Effector memory CD4-positive, alpha-beta T cell (primary cell): ENCODE measurements at places on chromosomes 2 and 18.

DNA sequence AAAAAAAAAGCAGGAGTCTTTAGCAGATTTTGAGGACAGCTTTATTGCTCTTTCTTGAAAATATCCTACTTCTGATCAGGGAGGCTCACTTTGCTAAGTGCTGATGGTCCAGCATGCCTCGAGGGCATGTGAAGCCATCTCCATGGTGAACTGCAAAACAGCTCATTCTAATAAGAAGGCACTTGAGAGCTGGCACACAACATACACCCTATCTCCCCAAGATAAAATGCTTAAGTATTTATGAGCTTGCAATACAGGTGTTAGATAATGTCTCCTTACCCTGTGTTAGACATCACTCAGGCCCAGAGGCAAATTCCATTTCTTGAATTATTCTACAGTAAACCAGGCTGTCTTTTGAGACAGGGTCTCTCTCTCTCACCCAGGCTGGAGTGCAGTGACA is 2.7 kb downstream of the ENOSF1 start:
- DNase-seq: no peak

DNA sequence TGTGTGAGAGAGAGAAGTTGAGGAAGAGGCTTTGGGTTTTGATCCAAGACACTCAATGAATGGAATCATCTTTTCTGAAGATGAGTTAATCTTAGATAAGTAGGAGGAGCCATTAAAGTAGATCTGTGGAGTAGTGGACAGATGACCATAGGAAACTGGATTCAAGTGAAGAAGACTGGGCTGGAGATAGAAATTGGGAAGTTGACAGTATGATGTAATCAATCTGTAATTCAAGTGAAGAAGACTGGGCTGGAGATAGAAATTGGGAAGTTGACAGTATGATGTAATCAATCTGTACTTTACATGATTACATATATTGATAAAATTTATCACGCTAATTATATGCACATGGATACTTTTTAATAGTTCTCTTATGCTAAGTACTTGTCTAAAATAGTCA is 92.8 kb downstream of the PHLPP1 start:
- no peak for DNase-seq

DNA sequence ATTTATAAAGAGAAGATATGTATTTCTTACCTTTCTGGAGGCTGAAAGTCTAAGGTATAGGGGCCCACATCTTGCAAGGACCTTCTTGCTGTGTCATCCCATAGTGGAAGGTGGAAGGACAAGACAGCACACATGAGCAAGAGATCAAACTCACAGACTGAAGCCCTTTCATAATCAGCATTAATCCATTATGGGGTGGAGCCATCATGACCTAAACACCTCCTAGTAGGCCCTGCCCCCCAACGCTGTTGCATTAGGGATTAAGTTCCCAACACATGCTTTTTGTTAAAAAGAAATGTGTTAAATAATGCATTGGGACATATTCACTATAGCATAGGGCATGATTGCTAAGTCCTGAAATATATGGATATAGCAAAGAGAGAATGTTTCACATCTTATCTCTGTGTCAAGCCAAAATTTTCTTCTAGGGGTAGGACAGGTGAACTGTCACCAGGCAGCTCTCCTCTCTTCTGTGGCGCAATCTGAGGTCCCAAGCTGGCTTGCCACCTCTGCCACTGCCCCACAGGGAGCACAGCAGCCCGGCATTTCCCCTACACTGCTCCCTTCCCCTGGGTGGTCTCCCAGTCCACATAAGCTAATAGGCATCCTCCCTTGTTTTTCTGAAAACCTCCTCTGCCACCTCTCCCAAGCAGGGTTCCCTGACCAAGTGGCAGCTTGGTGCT is 8.3 kb upstream of the CTIF start:
- no peak for DNase-seq

GRCh38 chr2:160794926-160795325 is 301.3 kb upstream of the RBMS1 start:
- DNase-seq: no peak

- no peak for DNase-seq
Observed at GRCh38 chr2:240820607-240821428, 799 bp upstream of the KIF1A start.

- DNase-seq: no peak
Observed at GRCh38 chr2:150705357-150705756, 217.9 kb upstream of the RND3 start.

DNA sequence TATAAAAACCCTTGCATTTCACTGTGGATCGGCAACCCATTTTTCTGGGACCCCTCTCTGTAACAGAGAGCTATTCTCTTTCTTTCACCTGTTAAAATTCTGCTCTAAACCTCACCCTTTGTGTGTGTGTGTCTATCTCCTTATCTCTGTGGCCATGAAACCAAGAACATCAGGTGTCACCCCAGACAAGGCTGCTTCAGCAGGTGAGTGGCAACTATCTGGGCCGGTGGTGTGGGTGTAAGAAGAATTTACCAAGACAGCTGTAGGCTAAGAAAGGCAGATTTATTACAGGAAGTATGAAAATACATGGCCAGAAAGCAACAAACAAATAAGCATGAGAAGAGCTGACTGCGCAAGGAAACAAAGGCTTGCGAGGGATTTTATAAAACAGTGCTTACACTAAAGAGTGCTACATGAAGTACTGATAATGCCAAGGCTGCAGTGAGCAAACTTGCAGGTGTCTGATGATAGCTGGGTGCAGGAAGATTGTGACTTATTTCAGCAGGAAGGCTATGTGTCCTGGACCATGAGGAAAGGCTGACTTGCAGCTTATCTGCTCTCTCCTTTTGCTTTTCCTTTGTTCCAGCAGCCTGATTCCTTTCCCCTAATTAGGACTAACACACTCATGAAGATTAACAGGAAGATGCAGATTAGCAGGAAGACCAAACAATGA is 421.1 kb downstream of the PTH2R start:
- no peak for DNase-seq

DNA sequence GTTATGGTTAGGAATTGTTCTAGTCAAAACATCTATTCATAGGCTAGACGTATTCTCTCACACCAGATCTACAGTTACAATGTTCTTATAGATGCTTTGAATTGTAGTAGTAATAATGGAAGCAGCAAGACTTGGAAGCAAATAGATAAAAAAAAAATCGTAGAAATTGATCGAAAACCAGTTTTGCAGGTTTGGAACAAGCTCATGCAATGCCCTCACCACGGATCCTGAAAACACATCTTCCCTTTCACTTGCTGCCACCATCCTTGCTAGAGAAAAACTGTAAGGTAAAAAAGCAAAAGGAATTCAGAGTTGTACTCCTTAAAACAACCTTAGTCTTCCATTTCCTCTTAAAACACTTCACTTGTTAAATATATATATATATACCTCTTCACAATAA is 4.4 kb downstream of the SULT1C4 start:
- no peak for DNase-seq

DNA sequence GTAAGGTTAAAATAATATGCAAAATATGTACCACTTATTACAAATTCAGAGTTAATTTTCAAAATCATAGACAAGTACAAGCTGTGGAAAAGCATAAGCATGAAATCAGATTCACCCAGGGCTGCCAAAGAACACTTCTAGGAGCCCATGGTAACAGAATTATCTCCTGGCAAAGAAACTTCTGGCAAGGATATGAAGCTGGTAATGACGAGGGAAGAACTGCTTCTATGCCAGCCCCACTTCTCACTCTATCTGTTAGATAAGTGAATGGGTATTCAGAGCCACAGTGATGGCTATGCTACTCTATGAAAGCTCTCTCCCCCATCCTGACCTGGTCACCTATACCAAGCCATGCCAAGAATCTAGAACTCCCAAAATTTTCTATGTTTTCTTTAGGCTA is 36.9 kb upstream of the PDE1A start:
- DNase-seq: no peak

DNA sequence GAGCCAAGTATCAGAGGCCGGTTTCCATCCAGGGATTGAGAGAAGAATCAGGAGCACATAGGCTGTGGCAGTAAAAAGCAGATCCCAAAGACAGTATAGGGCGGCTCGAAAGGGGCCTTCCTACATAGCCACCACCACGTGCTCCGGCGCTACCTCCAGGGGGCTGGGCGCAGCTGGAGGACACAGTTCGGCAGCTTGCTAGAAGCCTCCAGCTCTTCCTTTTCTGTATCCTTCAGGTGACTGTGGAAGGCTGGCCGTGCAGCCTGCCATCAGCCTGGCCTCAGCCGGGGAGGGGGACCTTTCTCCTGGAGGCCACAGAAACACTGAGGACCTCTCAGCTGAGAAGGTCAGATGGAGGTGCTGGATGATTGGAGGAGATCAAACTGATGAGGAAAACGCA is 183.6 kb upstream of the GLI2 start:
- DNase-seq: no peak

GRCh38 chr2:105313877-105314276 is 15.7 kb downstream of the TGFBRAP1 start:
- DNase-seq: no peak

DNA sequence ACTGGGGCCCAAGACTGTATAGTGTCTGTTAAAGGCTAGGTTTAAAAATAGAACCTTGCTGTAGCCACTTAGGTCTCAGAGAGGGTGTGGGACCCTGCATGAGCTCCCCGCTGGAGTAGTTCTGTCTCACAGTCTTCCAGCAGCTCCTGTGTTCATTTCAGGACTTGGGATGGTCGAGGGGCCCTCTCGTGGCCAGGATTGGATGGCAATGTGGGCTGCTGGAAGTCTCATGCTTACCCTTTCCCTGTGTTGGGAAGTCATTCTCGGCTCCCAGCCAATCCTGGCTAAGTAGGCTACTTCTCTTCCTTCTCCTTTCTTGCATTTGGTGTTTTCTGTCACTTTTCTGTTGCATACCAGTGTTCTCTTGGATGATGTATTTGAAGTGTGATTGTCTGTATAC is 284.0 kb upstream of the GCFC2 start:
- no peak for DNase-seq

GRCh38 chr2:169768262-169768995 is 30.2 kb upstream of the SSB start:
- DNase-seq: no peak

- no peak for DNase-seq
Observed at GRCh38 chr2:105062158-105062557, 24.3 kb downstream of the MRPS9 start.

- DNase-seq: no peak
Observed at GRCh38 chr2:123606631-123607030, 418.5 kb upstream of the CNTNAP5 start.

DNA sequence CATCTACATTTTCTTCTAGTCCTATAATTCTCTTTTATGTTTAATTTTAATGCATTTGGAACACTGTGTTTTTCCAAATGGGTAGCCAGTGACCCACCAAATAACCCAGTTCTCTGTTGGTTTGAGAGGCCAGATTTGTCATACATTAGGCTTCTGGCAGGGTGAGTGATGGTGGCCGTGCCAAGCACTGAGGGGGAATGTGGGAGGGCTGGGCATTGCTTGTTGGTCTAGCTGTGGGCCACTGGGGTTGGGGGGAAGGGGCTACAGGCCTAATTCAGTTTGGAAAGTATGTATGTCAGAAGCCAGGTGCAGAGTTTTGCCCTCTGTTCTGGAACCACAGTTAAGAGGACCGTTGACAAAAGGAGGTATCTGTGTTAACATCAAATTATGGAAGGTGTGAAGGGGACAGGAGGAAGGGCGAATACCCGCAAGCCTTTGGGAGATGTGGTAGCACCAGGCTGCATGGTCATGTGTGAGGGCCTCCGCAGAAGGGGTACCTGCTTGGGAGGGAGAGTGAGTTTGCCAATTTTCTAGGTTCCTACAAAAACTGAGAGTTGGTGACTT is 38.1 kb upstream of the SCLY start:
- DNase-seq: no peak

DNA sequence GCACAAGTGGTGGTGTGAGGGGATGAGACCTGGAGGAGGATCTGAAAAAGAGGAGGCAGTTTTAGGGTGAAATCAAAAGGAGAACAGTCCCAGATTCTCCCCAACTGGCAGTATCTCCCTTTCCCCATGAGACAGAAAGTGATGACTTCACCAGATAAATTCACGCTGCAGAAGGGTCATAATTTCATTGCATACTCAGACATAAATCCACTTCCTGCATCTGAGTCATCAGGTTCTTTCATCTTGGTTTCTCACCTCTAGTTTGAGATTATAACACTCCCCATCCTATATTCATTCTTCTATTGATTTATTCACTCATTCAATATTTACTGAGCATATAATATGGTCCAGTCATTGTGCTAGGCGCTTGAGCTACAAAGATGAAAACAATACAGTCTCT is 64.7 kb downstream of the CCDC148 start:
- DNase-seq: no peak

GRCh38 chr2:236769981-236770671 is 200.5 kb downstream of the ACKR3 start:
- DNase-seq: no peak

GRCh38 chr2:71609958-71610357 is 156.6 kb downstream of the DYSF start:
- no peak for DNase-seq

DNA sequence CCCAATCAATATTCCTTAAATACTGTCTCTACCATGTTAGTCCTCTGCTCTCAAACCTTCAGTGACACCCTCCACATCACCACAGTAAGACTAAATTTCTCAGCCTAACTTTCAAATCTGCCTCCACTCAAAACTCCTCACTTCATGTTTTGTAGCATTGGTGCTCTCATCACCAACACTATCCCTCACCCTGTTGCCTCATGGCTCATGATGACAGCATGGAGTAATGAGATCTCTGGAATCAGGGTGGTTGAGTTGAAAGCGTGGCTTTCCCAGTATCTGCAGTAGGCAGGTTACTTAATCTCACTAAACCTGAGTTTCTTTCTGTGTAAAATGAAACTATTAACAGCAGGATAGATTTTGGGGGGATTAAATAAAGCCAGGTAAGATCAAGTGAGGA is 621.4 kb downstream of the NYAP2 start:
- DNase-seq: no peak

DNA sequence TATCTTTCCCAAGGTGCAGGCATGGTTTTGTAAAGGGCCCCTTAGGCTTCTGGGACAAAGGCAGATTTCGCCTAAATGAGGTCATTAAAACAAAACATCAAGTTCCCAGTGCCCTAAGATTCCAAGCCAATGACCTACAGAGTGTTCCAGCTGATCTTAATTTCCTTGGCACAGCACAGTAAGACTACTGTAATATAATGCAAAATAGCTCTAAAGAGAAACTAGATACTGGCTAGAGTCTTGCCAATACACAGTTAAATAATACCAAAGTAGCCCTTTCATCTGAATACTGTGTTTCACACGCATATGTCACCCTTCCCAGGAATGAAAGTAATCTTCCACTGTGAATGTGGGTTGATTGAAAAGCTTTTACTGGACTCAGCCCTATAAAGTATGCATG is 14.7 kb downstream of the GRB14 start:
- DNase-seq: no peak

DNA sequence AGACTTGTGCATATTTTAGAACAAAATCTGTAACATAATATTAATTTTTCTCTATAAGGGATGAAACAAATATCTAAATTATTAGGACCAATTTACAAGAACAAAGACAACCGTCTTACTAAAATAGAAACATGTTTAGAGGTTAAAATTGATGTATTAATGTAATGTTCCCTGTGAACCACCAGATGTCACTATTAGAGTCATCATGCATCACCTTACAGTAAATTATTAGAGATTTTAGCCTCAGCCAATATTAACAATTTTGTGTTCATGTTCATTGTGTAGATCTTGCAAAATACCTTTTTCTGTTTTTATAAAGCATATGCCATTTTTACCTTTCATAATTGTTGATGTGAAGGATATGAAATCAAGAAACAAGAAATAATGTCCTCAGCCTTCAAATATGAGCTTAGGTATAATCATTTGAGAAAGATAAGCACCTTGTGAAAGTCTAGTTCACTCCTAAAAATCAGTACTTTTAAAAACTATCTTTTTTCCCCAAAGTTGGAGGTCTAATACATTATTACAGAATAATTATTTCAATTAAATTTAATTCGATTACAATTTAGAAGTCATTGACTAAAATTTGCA is 344.3 kb upstream of the KCNH7 start:
- no peak for DNase-seq

GRCh38 chr18:37671119-37671518 is 105.5 kb upstream of the CELF4 start:
- no peak for DNase-seq
